ENCODE measurements at places on chromosomes 12 and 14.
A peak's percentile ranks its signal among the peaks of the same experiment; 100 is the strongest.

DNA sequence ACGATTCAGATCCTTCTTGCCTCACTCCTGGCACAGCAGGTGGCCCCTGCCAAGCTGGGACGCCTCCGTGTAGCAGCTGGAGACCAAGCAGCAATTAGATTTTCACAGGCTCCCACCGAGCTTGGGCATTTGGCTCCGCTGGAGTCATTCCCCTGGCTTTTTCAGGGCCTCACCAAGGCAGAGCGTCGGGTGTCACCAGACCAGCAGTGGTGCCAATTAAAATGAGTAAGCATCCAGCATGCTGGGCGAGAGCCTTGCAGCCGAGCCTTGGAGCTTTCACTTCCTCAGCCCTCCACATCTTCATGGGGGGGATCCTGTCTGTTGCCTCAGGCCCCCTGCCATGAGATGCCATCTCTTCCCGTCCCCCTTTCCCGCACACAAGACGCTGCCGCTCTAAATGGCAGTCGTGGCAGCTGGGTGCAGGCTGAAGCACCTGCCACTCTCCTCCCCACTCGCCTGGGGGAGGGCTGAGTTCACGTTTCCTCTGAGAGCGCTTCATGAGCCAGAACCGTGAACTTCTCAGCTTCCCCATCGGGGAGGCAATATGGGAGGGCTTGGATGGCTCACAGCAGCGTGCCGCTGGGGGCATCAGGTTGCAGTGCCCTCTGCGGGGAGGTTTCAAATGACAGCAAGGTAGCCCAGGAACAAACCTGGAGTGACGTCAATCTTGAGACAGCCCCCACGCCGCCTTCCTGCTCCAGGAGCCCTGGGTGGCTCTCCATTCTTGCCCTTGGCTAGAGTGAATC is 11.7 kb downstream of the TPCN1 start:
- peak; percentile 60 for DNase-seq

DNA sequence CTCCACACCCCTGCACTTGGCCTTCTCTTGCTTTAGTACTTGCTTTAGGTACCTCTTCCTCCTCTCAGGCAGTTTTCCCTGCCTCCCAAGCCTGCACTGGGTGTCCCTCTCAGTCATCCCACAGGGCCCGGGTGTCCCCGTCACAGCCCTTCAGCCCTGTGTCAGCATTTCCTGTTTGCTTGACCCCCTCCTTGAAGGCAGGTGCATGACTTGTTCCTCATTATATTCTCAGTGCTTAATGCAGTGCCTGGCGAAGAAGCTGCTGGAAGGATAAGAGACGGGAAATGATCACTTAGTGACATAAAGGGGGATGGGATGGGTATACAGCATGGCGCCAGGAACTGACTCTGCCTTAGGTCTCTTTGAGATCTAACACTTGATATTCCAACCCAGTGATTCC is 61.5 kb downstream of the IQSEC3 start:
- DNase-seq = no peak

DNA sequence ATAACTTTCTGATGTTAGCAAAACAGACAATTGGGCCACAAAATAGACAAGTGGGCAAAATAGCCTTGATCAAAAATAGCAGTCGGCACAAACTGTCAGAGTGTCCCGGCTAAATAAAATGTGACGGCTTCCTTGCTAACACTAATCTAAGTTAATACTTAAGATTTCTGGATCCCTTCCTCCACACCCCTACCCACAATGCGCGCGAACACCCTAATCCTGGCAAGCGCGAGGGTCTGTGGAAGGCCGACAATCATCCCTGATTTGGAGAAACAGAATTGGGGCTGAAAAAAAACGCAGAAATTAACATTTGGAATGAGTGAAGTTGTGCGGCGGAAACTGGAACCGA is 489 bp downstream of the CEP290 start:
- no peak for DNase-seq

DNA sequence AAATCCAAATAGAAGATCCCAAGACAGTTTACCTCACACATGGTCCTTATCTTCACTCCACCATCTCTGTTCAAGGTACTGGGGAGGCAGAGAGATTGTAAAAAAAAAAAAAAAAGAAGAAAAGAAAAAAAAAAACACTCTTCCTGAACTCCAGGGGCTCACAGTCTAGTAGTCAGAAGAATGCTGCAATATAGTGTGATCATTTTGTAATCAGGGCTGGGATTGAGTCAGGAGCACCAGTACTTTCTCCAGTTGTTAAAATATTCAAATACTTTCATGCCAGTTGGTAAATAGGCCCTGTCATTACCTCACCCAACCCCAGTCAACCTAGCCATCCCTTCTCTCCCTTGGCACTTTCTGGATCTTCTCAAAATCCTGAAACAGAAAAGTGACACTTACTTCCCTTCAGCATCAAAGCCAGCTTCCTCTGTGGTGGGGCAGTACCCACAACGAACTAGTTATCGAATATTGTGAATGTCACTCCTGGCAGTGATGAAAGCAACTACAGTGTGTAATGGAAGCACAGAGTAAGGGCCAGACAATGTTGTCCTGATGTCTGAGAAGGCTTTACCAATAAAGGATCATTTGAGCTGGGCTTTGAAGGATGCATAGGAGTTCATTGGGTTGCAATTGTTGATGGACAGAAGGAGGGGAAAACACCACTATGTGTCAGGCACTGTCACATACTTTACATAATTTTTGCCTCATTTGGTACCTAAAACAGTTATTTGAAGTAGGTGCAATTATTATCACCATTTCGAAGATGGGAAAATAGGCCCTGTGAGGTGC is 44.3 kb upstream of the HSPB8 start:
- no peak for DNase-seq

DNA sequence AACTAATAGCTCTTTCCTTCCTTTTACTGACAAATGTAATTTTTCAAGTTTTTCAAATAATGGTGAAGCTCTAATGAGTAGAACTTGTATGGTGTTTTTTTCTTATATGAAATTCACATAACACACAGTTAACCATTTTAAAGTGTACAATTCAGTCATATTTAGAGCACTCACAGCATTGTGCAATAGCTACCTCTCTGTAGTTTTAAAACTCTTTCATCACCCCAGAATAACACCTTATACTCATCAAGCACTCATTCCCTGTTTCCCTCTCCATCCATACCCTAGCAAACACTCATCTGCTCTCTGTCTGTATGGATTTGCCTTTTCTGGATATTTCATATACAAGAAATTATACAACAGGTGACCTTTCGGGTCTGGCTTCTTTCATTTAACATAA is 207.9 kb upstream of the SLC38A2 start:
- DNase-seq = no peak

GRCh38 chr12:129605666-129606065 is 298.2 kb downstream of the TMEM132D start:
- no peak for DNase-seq

GRCh38 chr12:113088971-113089756 is 32.6 kb downstream of the DTX1 start:
- no peak for DNase-seq

DNA sequence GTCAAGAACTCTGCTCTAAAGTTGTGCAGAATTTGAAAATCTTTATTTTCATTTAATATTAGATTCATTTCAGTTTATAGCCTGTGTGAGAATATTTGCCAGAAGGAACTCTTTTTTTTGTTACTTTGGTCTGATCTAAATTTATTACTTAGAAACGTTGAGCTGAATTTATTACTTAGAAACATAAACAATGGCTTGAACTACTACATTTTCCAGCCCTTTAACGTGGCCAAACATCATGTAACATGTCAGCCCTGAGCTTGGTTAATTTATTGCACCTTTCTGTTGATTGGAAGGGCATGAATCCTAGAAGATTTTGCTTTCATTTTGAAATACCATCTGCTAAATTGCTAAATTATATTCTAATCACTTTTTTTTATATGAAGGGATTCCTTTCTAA is 241.4 kb downstream of the TMEM117 start:
- no peak for DNase-seq

GRCh38 chr14:26023967-26024366 is 573.9 kb downstream of the NOVA1 start:
- DNase-seq = no peak

DNA sequence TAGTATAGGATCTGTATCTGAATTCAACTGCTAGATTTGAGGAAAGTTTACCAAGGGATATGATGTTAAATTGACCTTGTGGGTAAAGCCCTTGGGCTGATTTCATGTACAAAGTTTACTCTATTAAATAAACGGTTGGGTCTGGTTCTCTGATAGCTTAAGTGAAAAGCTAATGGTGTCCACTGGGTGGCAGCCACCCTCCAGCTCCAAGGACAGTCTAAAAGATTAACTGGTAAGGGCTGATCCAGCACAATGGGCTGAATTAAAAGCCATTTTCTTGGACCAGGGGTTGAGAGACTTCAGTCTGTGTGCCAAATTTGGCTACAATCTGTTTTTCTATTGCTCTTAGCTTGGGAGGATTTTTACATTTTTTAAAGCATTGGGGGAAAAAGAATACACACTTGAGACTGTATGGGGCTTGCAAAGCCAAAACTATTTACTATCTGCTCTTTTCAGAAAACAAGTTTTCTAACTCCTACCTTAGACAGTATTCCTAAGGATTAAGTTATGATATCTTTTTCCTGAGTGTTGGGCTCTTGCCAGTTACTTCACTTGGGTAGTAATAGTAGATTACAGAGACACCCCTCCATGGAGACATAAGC is 116.5 kb downstream of the GPHN start:
- peak; percentile 39 for DNase-seq

DNA sequence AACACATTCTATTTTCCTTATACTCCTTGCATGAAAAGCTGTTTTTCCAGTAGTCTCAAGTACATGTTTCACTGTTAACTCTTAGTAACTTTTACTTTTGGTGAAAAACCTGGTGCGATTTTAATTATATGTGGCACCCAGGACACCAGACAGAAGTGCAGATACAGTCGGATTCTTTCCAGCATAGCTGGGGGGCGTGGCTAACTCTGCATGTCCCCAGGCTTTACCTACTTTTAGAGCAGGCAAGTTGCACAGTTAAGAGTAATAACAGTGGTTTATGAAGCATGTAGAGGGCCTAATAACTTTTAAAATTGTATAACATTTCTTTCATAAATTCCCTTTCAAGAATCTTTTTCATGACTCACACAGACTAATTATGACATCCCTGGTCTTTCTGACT is 70.7 kb downstream of the HSD17B6 start:
- no peak for DNase-seq

GRCh38 chr14:105460616-105461015 is 14.0 kb upstream of the CRIP2 start:
- no peak for DNase-seq

- peak; percentile 30 for DNase-seq
Observed at GRCh38 chr12:38905480-38906351, at the start of gene CPNE8. TSS of gene CPNE8 (minus strand) at chr12:38905591. CDS start at chr12:38905534, 57 bp downstream.

DNA sequence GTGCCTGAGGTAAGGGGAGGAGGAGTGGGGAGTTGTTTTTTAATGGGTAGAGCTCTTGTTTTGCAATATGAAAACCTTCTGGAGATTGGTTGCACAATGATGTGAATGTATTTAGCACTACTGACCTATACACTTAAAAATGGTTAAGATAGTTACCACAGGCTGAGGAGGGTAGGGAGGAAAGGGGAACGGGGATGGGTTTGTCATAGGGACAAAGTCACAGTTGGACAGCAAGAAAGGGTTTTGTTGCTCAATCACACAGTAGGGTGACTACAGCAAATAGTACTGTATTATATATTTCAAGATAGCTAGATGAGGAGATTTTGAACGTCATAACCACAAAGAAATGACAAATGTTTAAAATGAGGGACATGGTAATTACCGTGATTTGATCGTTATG is 1562.4 kb downstream of the AACS start:
- DNase-seq = no peak

- no peak for DNase-seq
Observed at GRCh38 chr12:109711596-109712461, 1.8 kb upstream of the FAM222A start.

- DNase-seq = no peak
Observed at GRCh38 chr14:93018366-93018765, 95.4 kb downstream of the CHGA start.

DNA sequence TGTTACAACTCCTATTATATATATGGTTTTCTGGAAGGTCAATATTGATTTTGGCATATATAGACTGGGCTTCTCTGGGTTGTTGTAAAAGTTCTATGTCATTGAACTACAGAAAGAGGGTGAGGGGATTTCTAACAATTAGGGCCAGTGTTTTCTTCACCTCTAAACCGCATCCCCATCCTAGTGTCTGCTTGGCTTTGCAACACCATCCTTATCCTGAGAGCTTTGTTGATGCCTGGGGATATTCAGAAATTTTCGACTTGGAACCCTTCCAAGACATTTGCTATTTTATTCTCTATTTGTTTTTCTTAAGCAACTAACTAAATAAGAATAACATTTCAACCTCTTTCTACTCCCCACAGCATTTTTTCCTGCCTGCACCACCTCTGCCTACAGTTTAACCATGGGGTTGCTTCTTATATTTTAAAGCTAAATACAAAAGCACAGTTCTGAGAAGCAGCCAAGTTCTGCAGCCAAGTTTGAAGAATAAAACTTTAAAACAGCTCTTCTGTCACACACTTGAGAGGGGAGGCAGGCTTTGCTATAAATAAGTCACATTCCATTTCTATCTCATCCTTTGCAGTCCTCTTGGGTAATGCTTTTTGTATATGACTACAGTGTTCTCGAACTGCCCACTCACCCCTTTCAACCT is 53.4 kb downstream of the RGS6 start:
- peak; percentile 52 for DNase-seq

DNA sequence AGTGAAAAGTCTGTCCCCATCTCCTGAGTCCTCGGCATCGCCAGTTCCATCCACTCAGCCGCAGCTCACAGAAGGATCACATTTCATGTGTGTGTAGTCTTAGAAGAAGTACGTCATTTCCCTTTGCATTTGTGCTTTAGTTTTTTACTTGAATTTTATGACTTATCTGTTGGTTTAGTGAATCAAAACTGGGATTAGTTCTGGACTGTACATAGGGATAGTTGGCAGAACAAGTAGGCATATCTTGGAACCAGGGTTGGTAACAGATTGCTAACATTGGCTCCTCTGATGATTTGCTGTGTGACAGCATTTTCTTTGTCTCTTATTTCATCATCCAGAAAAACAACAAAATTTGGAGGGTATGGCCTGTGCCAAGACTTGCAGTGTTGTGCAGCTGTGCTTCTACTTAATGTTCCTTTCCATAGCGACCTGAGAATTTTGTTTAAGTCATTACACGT is 69.6 kb upstream of the AEBP2 start:
- peak; percentile 24 for DNase-seq

DNA sequence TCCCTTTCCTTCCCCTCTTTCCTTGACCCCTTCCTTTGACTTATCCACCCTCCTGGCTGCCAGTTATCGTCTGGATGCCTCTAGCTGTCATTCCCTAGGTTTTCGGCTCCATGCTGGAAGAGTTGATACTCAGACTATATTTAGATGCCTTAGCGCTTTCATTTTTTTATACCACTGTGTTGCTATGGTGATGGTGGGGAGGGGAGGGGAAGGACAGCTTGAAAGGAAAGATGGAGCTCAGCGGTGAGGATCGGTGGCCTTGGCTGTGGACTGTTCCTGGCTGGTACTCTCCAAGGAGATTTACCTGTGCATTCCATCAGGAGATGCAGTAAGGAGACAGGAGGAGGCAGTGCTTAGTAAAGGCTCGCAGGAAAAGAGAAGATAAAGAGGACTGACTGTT is 108.7 kb downstream of the SLC8A3 start:
- no peak for DNase-seq

GRCh38 chr12:85968606-85969005 is 94.5 kb downstream of the NTS start:
- DNase-seq = no peak

- no peak for DNase-seq
Observed at GRCh38 chr12:51958542-51958941, 7.0 kb downstream of the ACVR1B start.

- no peak for DNase-seq
Observed at GRCh38 chr12:28750946-28751685, 398.0 kb upstream of the FAR2 start.

- no peak for DNase-seq
Observed at GRCh38 chr12:8664228-8664913, 1.7 kb upstream of the MFAP5 start.

GRCh38 chr14:103718572-103718971 is 3.0 kb downstream of the ZFYVE21 start:
- no peak for DNase-seq

All from spinal cord (tissue), 10 donors.